Endodermal cell (in vitro differentiated cells): ENCODE measurements at places on chromosomes 5 and 9. TPM values are rescaled to one million over a fixed set of nuclear protein-coding genes. Genes with fewer than 3 reads are reported as not detected.

The MTRR gene
- total RNA-seq = 47.0 and 47.7 TPM in 2 replicates

DNA sequence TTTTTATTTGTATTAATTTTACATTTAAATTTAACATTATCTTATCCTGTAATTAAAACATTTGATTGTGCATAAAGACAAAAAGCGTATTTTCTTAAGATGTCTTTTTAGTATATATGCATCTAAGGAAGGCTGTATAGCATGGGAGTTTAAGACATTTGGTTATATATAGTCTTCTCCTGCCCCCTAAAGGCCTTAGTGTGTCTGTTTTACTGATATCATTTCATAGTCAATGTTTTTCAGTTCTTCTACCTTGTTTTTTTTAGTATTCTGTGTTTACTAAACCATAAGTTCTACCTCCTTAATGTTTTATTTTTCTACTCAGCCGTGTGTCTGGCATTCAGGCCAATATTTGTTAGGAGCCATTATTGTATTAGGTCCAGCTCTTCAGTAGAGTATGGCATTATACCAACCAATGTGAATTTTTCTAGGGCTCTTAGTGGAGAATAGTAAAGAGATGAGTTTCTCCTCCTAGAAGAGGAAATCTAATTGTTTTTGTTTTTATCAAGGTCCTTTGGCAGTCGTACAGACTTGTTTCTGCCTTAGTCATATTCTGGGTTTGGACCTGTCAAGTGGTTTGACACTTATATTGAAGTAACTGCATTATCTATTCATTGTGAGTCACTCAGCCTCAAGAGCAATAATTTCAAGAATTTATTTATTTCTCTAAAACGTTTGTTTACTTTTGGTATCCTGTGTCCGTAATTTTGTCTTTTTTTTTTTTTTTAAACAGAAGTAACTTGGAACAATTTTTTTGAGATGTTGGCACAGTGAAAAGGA lies 74.8 kb downstream of the SLF1 start:
- peaks cover 5% of the 10 kb centered on the region for H3K4me1 ChIP-seq
- no peak for DNase-seq
- H3K36me3 ChIP-seq = peaks cover 55% of the 10 kb centered on the region
- no peaks in the 10 kb centered on the region for H3K27me3 ChIP-seq
- no peak overlapping the region for H3K4me3 ChIP-seq
- H3K27ac ChIP-seq = no peak overlapping the region

The TRPM3 gene
- 1.2 to 2.8 TPM (median 2.5 TPM) in 3 replicates for total RNA-seq

DNA sequence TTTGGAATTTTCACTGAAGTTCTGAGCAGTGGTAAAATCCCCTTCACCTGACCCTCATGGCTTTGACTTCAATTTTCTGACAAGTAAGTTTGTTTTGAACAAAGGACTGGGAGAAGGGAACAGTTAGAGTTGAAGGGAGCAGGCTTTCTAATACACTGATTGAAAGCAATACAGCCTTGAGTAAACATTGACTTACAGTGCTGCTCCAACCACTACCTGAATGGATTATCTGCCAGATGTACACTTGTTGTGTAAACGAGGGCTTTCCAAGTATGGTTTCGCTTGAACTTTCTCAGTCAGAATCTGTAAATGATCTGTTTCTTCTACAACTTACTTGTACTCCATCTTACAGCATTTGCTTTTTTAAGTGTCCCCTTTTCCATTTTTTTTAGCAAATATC lies 1414.9 kb upstream of the NUDT12 start:
- no peaks in the 10 kb centered on the region for H3K36me3 ChIP-seq
- no peaks in the 10 kb centered on the region for H3K27me3 ChIP-seq
- H3K4me1 ChIP-seq = peaks cover 6% of the 10 kb centered on the region

DNA sequence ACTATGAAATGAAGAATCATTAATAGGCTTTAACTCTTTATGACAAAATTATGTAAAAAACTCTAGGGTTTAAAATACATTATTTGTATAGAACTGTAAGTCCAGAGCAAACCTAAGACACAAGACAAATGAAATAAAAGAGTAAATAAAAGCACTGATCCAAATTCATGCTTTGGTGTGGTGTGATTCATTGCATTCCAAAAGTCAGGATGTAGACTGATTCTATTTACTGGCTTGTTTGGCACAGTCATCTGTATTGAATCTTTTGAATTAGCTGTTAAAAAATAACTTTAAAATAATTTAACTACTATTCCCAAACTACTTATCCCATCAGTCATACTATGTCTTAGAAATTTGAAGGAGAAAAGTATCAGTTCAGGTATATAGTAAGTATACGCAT lies 31.1 kb downstream of the IL4 start:
- DNase-seq = no peak
- no peak overlapping the region for H3K27ac ChIP-seq
- H3K4me3 ChIP-seq = no peak overlapping the region
- peaks cover 36% of the 10 kb centered on the region for H3K36me3 ChIP-seq
- no peaks in the 10 kb centered on the region for H3K4me1 ChIP-seq

The SMIM32 gene
- total RNA-seq = 0.15 and 0.18 TPM in 2 replicates

The CMYA5 gene
- 0.50 to 2.6 TPM (median 0.69 TPM) in 3 replicates for total RNA-seq

DNA sequence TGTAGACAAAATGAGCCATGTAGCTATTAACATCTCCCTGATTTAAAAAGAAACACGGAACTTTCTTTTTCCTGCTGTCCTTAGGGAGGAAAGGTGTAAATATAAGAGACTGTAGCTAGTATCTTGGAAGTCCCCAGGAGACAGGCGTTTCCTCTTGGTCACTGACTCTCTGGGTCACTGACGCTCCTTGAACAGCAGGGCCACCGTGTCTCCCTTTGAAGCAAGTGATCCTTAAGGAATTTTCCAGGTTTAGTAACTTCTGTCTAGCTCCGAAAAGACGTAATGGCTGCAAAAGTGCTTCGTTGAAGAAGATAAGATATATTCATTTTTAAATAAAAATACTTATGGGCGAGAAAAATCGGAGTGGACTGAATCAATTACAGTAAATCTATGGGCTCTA lies 745 bp upstream of the CLTA start:
- no peak for DNase-seq
- peak overlapping the region; percentile 98 for H3K4me3 ChIP-seq
- H3K36me3 ChIP-seq = peaks cover 11% of the 10 kb centered on the region

DNA sequence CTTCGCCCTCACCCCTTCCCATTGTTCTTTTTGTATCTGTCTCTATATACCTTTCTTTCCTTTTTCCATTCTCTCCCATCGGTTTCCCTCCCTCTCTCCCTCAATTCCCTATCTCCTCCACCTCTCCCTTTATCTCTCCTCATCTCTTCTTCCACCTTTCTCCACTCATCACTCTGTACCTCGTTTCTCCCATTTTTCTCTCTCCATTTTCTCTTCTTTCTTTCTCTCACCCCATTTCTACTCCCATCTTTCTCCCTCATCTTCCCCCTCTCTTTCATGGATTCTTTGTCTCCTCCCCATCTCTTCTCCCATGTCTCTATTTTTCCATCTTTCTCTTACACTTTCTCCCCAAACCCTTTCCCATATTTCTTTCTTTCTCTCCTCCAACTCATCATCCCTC lies 385.9 kb upstream of the CLINT1 start:
- no peaks in the 10 kb centered on the region for H3K36me3 ChIP-seq
- H3K27ac ChIP-seq = no peak overlapping the region
- H3K4me1 ChIP-seq = no peaks in the 10 kb centered on the region
- H3K4me3 ChIP-seq = no peak overlapping the region

- no peak overlapping the region for H3K4me3 ChIP-seq
- DNase-seq = no peak
- H3K27ac ChIP-seq = no peak overlapping the region
- peaks cover 4% of the 10 kb centered on the region for H3K36me3 ChIP-seq
Observed at GRCh38 chr5:143066556-143067281, 296.5 kb downstream of the ARHGAP26 start.

The SPIN1 gene
- total RNA-seq = 91.1 to 129 TPM (median 116 TPM) in 3 replicates

- H3K4me1 ChIP-seq = peaks cover 23% of the 10 kb centered on the region
- H3K36me3 ChIP-seq = no peaks in the 10 kb centered on the region
- H3K4me3 ChIP-seq = peak overlapping the region; percentile 39
- peak overlapping the region; percentile 78 for H3K27ac ChIP-seq
- DNase-seq = peak; percentile 86
Observed at GRCh38 chr5:124263680-124264491, 482.6 kb downstream of the ZNF608 start.

- no peaks in the 10 kb centered on the region for H3K36me3 ChIP-seq
- H3K4me3 ChIP-seq = no peak overlapping the region
- H3K4me1 ChIP-seq = no peaks in the 10 kb centered on the region
- H3K27ac ChIP-seq = no peak overlapping the region
- no peaks in the 10 kb centered on the region for H3K27me3 ChIP-seq
Observed at GRCh38 chr9:20095430-20096092, 306.7 kb upstream of the SLC24A2 start.

The F2RL1 gene
- 12.4 and 13.4 TPM in 2 replicates for total RNA-seq

GRCh38 chr5:109656829-109657228 lies 32.9 kb upstream of the MAN2A1 start:
- H3K27ac ChIP-seq = no peak overlapping the region
- H3K4me1 ChIP-seq = no peaks in the 10 kb centered on the region
- H3K27me3 ChIP-seq = no peaks in the 10 kb centered on the region
- H3K36me3 ChIP-seq = no peaks in the 10 kb centered on the region
- no peak for DNase-seq

DNA sequence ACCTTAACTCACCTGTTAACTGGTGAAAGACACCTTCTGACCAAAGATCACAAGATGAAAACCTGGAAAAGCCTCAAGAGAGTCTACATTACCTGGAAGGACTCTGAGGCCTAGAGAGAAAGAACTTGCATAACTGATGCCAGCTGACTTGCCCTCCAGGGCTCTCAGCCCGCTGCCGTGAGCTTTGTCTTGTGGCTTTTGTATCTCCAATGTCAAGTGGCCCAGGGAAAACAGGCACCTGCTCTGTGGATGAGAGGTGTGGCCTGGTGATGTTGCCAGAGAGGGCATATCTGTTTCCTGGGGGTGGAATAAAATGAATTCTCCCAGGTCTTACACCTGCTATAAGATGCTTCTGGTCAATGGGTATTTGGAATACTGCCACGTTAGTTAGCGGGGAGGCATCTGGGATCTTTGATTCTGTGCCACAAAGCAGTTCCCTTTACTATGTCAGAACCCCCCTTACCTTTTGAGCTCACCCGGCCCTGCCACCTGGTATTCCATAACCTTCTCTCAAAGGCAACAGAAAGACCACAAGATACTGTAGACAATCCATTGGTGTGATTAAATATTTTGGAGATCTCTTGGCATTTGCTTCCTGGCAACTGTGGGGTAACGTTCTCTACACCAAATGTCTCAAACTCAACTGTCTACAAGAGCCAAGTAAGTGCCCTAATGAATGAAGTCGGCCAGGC lies 54.9 kb upstream of the N4BP3 start:
- no peak for DNase-seq
- no peaks in the 10 kb centered on the region for H3K4me1 ChIP-seq
- H3K36me3 ChIP-seq = no peaks in the 10 kb centered on the region

DNA sequence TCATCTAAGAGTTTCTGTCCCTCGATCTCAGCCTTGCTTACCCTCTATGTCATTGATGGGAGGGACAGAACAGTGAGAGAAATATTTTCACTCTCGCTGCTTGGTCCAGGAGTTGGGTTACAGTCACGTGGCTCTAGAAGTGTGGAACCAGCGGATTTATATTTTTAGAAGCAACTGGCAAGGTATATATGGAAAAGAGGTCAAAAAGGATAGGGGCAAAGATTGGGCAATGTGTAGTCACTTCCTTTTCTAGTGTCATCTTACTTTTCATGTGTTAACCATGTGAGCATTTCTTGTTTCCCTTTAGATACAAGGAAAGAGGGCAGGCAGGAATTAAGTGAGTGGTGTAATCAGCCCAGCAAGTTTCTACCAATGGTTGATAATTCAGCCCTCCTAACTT lies 111.5 kb upstream of the ZNF366 start:
- H3K27ac ChIP-seq = no peak overlapping the region
- H3K4me3 ChIP-seq = no peak overlapping the region
- H3K4me1 ChIP-seq = no peaks in the 10 kb centered on the region
- H3K36me3 ChIP-seq = no peaks in the 10 kb centered on the region

DNA sequence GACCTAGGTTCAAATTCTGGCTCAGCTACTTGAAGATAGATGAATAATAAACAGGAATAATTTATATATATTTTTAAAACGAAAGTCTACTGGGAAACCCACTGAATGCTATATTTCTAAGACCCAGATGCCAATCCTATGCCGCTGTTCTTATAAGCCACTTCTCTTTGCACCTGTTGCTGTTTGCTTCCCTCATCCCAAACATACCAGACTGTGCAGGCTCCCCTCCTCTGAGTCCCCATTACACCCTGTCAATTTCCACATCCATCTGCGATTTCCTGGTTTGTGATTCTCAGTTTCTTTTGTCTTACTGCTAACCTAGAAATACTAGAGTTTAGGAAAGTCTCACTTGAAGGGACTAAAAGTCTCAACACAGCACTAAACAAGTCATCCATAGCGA lies 92.8 kb upstream of the CAST start:
- H3K36me3 ChIP-seq = no peaks in the 10 kb centered on the region
- H3K4me1 ChIP-seq = no peaks in the 10 kb centered on the region
- no peaks in the 10 kb centered on the region for H3K27me3 ChIP-seq
- no peak overlapping the region for H3K4me3 ChIP-seq
- H3K27ac ChIP-seq = no peak overlapping the region
- no peak for DNase-seq

GRCh38 chr5:116291271-116291670 lies 206.4 kb downstream of the COMMD10 start:
- no peak overlapping the region for H3K4me3 ChIP-seq
- no peaks in the 10 kb centered on the region for H3K36me3 ChIP-seq
- no peak overlapping the region for H3K27ac ChIP-seq
- no peak for DNase-seq
- H3K4me1 ChIP-seq = no peaks in the 10 kb centered on the region

DNA sequence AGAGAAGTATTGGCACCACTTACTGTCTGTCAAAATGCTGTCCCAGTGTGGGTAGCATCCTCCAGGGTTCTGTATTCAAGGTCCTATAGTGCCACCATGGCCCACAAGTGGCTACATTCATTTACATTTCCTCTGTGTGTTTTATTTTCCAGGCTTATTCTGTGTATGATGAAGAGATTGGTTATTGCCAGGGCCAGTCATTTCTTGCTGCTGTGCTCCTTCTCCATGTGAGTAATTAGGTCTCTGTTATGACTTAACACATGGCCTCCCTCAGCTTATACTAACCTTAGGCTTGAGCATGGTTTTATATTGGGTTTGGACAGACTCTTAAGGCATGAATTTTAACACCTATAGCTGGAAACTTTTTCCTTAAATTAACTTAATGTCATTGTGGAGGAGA lies 36.7 kb downstream of the GPR21 start:
- peaks cover 66% of the 10 kb centered on the region for H3K36me3 ChIP-seq
- peaks cover 11% of the 10 kb centered on the region for H3K4me1 ChIP-seq
- DNase-seq = no peak
- no peak overlapping the region for H3K27ac ChIP-seq

The DNAJB5 gene
- 19.8 and 20.7 TPM in 2 replicates for total RNA-seq

The LRRC70 gene
- 0.50 and 1.4 TPM in 2 replicates for total RNA-seq
